ENCODE measurements at places on chromosomes 1 and 21.

- DNase-seq = no peak
These were observed 64.5 kb downstream of the LRRC8C start for GRCh38 chr1:89697383-89697782.

- DNase-seq = no peak
These were observed 126.4 kb downstream of the DHRS3 start for GRCh38 chr1:12491656-12492055.

GRCh38 chr1:10768552-10768951 is 27.9 kb downstream of the CASZ1 start:
- no peak for DNase-seq

DNA sequence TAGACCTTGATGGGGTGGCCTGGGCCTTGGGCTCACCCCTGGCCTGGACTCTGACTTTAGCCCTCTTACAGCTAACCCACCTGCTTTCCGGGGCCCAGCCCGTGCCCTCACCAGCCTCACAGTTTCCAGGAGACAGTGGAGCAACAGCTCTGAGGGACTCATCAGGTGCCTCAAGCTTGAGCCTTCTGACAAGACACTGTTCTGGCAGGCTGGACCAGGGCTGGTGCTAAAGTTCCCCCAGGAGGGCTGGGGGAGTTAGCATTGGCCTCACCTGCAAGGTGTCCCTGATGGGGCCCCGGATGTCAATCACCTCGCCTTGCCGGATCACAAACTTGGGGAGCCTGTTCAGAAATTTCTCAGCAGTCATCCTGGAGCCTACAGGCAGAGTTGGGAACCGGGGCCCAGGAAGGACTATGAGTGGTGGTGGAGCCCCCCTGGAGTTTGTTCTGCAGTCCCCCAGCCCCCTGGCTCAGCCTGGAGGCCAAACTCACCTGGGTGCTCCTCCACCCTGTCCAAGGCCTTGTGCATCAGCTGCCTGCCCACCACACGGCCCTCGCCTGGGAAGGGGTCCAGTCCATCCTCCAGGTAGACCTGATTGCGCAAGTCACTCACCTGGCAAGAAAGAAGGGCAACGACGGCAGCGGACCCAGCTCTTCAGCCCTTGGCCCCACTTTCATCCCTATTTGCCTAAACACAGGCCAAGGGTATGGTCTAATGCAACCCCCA is 4.1 kb downstream of the SH3BGRL3 start:
- DNase-seq = no peak

DNA sequence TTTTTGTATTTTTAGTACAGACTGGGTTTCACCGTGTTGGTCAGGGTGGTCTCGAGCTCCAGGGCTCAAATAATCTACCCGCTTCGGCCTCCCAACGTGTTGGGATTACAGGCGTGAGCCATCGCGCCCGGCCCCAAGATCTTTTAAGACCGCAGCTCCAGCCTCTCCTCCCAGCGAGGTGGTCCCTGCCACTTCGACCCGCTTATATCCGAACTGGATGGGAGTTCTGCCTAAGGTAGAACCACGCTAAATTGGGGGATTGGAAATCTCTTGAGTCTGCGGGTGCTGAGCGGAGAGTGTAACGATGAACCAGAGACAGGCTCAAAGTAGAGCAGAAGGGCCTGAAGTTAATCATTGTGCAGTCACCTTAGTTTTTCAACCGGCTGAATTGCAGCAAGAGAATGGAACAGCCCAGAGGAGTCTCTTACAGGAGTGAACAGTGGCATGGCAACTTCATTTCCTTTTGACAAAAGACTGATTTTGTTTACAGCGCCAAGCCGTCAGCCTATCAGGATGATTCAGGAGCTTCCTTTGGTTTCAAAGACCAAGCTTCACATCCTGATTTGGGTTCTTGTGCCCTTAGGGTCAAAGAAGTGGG is 726 bp upstream of the CYB5R1 start:
- DNase-seq = peak; percentile 12

DNA sequence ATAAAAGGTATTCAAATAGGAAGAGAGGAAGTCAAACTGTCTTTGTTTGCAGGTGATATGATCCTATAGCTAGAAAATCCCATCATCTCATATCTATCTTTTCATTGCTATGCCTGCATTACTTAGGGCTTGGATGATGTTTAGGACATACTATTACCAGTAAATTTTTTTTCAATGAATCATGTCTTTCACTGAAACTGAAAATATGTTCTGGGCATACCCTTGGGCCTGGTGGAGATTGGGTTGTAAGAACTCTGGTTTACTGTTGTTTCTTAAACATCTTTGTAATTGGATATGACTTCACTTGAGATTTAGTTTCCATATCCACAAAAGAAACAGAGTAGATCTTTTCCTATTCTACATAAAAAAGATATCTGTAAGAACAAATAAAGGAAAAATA is 502.2 kb upstream of the PRMT6 start:
- DNase-seq = no peak

DNA sequence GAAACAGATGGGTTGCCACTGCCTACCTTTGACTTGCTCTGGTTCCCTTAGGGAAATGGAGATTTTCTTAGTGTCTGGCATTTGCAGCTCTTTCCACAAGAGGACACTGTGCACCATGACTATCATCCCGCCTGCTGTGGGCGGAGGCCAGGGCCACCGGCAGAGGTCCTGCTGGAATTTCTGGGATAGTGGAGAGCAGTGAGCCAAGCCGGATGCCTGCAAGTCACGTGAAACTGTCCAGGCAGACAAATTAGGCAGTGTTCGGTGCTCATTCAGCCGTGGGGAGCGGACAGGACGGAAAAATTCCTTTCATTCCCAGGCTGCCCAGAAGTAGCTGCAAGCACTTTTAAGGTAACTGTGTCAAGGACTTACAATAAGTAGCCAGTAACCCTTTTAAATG is 43.4 kb downstream of the IGSF5 start:
- DNase-seq = peak; percentile 66
